ENCODE measurements at places on chromosomes 16 and 17.
A peak's percentile ranks its signal among the peaks of the same experiment; 100 is the strongest.

GRCh38 chr17:4789701-4789950 is 862 bp downstream of the GLTPD2 start:
- DNase-seq = no peak

- DNase-seq = no peak
These were observed 34.9 kb upstream of the GSG1L start for GRCh38 chr16:28098171-28098958.

DNA sequence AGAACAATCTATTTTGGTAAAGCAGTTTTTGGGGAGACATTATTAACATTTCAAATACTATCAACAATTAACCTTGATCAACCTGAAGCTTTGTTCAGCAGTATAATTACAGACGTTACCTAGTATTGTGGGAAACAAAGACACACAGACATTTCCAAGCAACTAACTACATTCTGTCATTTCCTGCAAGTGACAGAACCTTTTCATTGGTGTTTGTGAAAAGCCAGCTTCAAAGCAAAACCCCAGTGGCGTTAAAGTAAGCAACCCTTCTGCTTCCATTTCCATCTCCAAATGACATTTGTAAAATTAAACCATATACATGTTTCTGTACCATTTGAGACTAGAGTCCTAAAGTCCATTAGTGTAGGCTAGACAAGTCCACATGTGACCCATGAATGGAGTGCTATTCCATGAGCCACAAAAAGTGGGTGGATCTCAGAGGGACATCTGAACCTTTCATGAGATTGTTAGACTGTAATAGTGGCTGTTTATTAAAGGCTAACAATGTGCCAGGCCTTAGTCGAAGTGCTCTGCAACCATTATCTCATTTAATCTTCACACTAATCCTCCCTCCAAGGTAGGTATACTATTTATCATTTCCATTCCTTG is 101.2 kb downstream of the SSH2 start:
- DNase-seq = no peak

GRCh38 chr17:57817299-57817698 is 32.5 kb downstream of the MRPS23 start:
- DNase-seq = no peak

GRCh38 chr16:53893731-53894435 is 189.9 kb downstream of the FTO start:
- DNase-seq = no peak

GRCh38 chr16:30030841-30031413 is at the start of gene TLCD3B:
TLCD3B (minus strand) TSS chr16:30031271; CDS start chr16:30030527, 744 bp downstream.
- DNase-seq = no peak

DNA sequence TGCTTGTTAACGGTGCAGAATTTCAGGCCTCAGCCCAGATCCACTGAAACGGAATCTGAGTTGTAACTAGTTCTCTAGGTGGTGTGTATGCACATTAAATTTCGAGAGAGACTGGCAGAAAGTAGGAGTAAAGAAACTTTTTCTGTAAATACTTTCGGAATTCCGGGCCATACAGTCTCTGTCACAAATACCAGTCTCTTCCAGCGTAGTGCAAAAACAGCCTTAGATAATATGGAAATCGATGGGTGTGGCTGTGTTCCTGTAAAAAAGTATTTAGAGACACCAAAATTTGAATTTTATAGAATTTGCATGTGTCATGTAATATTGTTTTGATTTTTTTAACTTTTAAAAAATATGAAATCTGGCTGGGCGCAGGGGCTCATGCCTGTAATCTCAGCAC is 109.7 kb downstream of the ABCC1 start:
- DNase-seq = no peak

- no peak for DNase-seq
These were observed 39.2 kb downstream of the TEKT5 start for GRCh38 chr16:10655415-10655977.

DNA sequence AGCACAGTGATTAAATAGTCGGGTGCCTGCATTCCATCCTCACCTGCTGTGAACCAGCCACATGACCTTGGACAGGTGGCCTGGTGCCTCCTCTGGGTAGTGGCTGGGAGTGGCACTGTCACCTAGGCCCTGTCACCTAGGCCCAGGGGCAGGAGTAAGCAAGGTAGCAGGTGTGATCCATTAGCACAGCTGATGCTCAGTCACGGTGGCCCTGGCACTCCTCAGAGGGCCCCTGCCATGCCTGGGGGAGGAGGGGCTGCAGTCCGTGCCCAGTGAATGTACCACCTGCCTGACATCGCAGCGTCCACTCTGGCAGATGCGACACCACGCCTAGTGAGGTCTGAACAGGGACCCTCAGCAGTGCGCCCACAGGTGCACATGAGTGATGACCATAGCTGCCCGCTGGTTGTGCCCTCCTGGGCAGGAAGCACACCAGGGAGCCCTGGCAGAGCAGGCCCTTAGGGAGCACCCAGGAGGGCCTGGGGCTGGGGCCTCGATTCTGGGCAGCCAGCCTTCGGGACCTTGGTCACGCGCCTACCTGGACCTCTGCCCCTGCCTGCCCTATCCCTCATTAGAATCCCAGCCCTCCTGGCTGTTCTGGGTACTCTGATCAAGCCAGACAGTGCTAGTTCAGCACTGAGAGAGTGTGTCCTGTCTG is 33.1 kb upstream of the CRISPLD2 start:
- no peak for DNase-seq

DNA sequence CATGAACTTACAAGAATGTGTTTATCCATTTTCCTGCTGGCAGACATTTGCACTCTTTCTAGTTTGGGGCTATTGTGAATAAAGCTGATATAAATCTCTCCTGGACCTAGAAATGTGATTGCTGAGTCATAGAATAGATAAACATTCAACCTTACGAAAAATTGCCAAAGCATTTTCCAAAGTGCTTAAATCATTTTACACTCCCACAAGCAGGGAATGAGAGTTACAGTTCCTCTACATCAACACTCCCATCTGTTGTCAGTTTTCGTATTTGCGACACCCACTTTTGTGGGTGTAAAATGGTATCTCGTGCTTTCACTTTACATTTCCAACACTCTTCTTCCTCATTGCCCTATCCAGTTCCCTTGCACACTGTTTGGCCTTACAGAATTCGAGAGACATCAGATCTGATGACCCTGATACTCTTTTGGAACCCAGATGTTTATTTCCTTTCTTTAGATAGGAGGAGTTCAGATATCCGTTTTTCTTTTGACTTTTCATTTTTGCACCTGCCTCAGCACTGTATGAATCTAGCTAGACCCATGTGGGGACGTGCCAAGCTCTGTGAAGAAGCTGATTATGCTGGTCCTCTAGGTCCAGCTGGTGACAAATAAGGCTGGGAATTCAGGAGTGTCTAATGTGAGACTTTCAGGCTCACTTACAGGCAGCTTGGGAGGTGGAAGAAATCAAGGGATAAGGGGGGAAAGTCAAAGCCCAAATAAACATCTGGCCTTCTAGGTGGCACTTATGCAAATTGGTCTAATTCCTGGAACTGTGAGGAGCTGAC is 14.0 kb downstream of the SOX9 start:
- no peak for DNase-seq

- DNase-seq = no peak
These were observed 346.0 kb downstream of the GRIN2A start for GRCh38 chr16:9836118-9836736.

GRCh38 chr16:24135624-24136565 is 120.2 kb upstream of the CACNG3 start:
- DNase-seq = no peak

DNA sequence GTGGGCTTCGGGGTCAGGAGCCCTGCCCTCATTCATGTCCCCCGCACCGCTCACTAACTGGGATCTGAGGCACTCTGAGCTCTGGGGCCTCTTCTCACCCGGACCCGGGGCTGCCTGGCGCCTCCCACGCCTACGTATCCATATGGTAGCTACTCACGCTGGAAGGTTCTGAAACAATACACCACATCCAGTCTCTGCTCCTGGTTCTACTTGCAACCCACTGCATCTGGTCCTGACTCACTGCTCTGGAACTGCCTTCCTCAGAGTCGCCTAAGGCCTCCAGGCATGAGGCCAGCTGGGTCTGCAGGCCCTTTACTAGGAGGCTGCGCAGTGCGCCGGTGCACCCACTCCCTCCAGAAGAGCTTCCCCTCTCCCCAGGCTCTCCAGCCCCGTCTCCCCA is 18.1 kb downstream of the USP36 start:
- no peak for DNase-seq

GRCh38 chr16:19170043-19170655 is 2.1 kb downstream of the SYT17 start:
- DNase-seq = no peak

- peak; percentile 19 for DNase-seq
These were observed 75.8 kb downstream of the PITPNC1 start for GRCh38 chr17:67452681-67453554.

GRCh38 chr16:50272111-50272571 is 5.8 kb downstream of the ADCY7 start:
- no peak for DNase-seq

GRCh38 chr17:47239619-47239966 is 14.0 kb upstream of the ITGB3 start:
- DNase-seq = no peak

DNA sequence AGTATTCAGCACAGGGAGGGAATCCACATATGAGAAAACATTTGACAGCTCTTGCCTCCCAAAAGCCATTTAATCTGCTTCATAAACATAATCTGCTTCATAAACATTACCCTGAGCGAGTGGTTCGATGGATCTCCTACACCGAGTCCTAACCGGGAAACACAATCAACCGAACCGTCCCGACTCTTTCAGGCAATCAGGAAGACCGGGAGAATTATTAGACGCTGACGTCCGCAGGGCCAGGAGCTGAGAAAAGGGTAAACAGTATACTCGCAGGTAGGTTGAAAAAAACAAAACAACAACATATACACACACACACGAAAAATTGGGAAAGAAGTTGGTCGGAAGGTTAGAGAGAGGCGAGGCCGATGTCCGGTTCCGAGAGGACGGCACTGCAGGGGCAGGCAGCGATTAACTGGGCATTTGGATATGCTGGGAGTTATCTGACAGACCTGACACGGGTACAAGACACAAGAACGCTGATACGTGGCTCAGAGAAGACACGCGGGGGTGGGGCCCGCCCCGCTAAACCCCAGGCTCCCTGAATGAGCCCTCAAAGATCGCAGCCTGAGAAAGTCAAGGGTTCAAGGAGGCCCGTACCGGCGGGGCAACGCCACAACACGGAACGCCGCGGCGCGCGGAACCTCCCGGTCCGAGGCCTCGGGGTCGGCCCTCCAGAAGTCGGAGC is 585 bp downstream of the AP1G1 start:
- no peak for DNase-seq

DNA sequence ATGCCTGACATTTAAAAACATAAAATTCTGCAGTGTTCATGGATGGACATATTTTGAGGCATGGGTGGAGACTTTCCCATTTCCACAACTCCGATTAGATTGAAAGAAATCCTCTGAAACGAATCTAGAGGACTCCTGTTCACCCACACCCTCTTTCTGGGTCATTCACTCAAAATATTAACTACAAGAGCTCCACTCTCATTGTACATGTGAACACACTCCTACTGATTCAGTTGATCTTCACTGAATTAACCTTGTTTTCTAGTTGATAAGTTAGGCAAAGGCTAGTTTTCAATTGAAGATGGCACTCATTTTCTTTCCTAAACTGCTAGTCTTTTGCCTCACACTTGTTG is 44.1 kb downstream of the GRB7 start:
- no peak for DNase-seq

DNA sequence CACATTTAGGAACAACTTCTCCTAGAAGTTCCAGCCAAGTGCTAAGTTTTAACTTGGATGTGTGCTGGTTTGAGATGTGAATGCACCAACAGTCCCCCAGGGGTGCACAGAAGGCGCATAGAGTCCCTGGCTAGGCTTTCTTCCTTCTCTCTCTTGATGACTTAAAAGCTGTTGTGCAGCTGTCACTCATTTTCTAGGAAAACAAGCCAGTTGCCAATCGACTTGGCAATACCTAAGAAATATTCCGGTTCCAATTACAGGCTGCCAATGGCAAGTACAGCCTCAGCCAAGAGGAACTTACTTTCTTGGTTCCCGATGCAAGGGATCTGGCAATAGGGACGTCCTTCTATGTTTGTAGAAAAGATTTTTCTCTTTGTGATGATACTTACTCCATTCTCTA is 266.6 kb upstream of the EEF2KMT start:
- no peak for DNase-seq

DNA sequence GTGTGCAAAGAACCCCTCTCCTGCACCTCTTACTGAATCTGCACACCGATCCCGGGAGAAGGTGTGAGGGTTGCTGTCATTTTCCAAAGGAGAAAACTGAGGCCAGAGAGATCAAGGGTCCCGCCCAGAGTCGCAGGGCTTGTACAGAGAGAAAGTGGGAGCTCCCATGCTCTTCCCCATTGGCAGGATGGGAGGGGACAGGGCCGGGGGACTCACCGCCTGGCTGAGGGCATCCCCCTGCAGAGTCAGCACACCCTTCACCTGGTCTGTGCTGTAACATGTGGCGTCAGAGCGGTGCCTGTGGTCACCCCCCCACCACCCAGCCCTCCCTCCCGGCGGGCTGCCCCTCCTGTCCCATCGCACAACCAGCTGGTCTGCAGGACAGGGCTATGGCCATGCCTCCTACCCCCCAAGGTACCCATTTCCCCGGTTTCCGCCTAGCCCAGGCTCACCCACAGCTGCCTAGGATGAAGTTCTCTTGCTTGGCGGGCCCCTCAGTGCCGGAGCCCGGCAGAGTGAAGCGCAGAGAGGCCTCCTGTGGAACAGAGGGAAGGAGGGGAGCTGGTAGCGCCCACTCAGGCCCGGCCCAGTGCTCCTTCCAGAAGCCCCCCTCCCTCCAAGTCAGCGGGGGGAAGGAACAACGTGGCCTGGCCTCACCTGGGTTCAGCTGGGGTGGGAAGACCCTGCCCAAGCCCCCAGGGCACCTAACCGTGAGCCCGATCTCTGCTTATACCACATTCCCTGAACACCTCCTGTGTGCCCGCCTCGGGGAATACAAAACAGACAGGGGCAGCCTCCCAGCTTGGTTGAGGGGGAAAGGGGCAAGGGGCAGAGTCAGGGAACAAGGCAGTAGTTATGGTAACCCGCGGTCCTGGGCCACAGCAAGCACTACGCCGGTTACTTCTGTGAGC is 1.1 kb downstream of the ROGDI start:
- DNase-seq = no peak

DNA sequence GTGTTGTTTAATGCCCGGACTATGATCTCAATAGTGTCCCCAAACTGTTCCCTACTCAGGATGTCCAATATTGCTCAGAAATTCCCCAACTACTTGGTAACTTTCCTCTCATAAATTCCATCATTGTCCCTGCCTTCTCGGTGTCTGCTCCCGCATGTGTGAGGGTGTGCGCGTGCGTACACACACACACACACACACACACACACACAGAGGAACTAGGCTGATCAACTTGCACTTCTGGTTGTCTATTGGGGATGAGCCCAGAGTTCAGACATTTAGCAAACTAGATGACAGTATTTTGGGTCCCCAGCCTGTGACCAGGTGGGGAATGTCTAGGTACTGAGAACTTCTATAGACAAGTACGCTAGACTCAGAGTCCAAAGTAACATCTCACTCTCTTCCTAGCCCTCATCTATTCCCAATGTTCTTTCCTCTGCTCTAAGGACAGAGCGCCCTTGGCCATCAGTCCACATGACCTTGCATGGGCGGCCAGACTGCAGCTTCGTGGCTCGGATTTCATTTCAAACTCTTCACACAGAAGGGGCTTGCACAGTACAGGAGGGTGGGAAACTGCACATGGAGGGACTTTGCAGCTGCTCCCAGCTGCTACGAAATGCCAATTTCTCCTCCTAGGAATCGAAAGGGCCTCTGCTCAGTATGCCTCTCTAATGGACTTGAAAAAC is 5.3 kb downstream of the HS3ST3A1 start:
- DNase-seq = no peak
